Karpas-422 (cell line): ENCODE measurements at places on chromosomes 7 and 10.
A peak's percentile ranks its signal among the peaks of the same experiment; 100 is the strongest.

DNA sequence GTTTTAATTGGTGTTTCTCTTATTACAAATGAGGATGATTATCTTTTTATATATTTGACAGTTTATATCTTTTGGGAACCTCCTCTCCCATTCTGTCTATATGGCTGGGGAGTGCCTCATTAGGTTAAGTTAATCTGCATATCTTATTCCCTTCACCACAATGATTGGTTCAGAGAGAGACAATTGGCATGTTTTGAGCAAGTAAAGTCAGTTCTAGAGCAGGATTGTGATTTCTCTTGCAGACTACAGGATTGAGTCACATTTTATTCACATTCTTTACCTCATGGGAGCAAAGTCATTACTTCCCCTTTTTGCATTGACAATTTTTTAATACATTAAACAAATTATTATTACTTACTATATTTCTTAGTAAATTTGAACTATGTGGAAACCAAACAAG is 345.6 kb downstream of the MDFIC start:
- DNase-seq, result no peak

DNA sequence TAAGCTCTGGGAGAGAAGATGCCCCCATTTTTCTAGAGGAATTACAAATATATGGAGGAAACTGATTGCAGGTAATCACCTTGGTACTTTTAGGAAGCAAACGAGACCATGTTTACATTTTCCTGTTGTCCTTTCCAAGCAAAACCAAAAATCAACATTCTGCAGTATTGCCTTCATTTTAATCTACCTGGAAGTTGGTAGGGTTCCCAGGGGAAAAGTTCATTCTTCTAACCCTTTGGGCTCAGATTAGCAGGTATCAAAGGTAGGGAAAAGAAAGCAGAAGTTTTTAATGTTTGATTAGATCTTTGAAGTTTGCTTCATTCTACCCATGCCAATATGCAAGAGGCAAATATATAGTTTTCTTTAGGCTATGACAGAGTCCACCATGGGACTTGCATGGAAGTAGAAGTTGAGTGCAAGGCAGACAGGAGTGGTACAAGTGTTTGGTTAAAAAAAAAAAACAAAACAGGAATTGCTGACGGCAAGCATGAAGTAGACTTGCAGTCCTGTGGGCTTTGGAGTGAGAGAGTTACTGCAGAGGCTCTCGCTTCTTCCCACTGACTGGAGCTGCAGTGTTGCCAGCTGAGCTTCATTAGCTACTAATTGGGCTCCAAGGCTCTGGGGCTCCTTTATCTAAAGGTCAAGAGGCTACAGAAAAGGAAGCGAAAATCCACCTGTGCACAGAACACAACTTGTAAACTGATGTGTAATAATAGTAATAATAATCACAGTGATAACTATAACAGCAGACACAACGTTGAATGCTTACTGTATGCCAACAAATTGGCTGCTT is 28.9 kb upstream of the ASAH2 start:
- no peak for DNase-seq

DNA sequence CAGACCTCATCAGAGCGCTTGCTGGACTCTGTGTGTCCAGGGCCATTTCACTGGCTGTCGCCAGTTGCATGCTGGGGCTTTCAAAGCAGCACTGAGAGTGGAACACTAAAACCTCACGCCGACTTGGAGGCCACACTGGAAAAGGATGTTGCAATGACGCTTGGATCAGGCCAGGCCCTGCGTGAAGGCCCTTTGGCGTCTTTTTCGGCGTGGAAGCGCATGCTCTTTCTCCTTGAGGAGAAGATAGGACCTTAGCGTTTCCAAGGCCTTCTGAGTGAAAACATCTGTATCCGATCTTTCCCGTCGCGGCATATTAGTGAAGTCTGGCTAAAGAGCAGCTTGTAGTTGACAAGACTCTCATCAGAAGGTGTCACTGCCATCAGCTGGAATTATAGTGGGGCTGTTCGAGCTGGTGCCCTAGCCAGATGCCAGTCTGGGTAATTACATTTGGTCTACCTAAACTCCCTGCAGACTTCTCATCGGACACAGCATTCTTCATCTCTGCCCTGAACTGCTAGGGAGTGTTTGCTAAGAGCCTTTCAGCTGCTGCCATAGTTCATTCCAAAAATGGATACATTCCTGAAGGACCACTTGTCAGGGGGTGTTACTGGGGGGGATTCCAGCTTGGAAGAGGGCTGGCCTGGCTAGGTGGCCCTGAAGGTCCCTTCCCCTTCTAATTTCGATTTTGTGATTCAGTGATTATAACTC is 167.7 kb upstream of the TCF7L2 start:
- DNase-seq, result no peak

DNA sequence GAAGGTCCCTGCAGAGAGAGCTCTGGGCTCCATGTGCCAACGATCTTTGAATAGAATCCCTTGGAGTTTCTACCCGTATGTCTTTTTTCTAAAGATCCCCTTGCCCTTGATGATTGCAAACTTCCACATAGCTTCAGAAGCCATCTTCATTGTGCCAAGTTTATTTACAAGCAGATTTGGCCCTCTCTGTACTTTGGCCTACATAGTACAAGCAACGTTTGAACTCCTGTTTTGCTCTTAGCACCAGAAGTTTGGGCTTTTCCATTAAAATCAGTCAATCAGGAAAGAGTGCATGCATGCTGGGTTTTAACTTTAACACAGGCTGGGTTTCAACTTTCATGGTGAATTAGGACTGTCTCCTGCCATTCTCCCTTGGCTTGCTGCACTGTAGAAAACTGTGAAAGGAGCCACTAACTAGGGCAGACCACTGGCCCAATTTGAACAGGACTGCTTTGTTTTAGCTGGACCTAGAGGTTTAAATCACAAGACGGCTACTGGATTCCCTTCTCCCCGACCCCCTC is 557.6 kb upstream of the GALNT17 start:
- no peak for DNase-seq

DNA sequence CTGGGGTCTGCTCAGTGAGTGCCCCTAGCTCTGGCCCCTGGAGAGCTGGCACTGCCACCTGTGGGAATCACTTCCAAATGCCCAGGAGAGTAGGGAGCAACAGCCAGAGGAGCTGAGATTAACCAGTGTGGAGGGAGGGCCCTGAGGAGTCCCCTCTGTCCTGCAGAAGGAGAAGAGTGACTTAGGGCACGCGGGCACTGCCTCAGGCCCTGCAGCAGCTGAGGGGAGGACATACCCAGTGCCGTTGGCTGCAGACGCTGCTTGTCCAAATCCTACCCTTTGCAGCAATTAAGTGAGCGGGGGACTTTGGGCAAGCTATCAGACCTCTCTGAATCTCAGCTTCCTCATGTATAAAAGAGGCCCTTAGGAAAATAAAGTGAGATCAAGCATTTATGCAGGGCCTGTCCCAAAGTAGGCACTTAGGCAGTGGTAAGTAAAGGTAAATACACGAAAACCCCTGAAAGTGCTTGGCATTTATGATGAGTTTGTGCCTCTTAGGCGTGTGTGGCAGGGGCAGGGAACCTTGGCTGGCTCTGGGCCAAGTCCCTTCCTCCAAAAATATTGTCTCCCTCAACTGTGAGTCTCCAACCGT is 16.9 kb downstream of the PRF1 start:
- no peak for DNase-seq

- DNase-seq, result peak; percentile 85
Measured at GRCh38 chr7:70612811-70613210, 519.1 kb upstream of the GALNT17 start.

DNA sequence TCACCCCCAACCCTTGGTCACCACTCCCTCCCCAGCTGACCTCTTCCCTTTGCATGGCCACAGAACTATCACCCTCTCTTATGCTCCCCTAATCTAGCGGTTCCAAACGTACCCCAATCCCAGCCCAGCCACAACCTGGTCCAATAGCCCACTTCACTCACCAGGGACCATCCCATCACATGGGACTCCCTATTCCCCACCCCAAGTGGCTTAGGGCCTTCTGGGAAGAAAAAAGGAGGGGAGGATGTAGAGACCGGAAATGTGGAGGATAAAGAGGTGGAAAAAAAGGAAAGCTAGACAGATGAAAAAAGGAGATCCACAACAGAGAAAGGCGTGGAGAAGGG is 30.3 kb upstream of the PAX2 start:
- DNase-seq, result no peak

- no peak for DNase-seq
Measured at GRCh38 chr7:22865602-22865960, 42.9 kb upstream of the TOMM7 start.

DNA sequence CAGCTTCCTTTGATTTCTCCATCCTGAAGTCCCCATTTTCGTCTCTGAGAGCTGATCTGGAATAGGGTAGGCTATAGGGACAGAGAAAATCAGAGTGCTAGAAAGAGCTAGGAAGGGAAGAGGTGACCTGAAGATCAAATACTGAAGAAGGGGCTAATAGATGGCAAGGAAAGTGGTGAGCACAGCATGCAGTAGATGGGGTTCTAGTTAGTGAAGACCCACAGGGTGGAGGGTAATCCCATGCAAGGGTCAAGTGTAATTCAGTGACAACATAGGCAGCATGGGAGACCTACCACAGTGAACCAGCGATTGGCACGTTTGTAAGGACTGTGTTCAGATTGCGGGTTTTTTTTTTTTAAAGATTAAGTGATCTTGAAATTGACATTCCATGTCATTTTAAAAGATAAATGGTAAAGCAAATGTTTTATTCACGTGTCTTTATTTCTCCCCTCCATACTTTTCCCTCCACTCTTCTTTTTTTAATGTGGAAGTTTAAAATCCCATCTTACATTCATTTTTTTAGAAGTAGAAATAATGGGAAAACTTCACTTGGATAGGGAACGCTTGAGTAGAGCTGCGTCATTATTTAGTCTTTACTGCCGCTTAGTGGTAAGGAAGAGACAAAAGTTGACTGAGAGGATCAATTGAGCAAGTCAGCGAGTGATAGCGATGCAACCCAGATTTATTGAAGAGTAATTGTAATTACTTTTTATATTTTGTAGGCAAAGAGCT is 21.0 kb upstream of the ABI1 start:
- peak; percentile 84 for DNase-seq

DNA sequence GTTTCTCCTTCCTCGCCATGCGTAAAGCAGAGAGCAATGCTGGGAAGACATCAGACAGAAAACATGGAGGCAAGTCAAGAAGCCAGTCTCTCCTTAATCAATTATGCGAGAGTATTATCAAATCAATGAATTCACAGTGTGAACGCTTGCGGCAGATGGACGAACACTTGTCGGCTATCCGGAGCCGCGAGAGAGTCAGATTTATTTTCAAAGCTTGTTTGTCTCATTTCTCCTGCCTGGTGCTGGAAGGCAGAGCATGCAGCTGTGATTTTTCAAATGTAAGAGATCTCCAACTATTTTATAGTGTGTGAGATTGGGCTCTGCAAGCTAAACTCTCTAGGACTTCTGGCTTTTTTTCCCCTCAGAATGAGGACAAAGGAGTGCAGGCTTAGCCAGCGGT is 252.3 kb downstream of the SNX10 start:
- no peak for DNase-seq

DNA sequence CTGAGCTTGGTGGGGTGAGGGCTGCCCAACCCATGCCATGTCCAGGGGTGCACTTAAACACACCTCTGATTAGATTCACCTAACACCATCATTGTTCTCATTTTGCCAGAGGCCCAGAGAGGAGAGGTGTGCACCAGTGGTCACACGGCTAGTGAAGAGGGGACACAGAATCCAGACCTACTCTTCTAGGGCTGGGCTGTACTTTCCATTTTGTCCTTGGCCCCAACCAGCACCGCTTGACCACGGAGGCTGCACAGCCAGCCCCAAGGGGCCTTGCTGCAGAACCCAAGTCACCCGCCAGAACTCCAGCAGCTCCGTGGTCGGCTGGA is 246 bp upstream of the WDFY4 start:
- no peak for DNase-seq

GRCh38 chr7:128838981-128839731 is 8.9 kb downstream of the FLNC start:
- no peak for DNase-seq

DNA sequence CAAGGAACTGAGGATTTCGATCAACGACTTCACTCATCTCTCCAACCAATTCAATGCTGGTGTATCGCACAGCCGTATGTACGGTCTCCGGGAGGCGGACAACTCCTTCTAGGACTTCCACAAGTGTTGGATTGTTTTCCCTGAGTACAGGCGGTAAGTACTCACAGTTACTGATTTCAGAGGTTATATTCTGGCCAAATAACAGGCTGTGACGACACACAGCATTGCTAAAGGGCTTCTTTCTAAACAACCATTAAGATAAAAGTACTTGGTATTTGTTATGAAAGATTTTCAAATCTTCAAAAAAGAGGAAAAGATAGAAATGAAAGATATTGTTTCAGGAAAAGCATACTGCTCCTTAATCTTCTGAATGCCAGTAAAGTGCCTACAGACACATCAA is 52.2 kb downstream of the IRF5 start:
- DNase-seq, result no peak

- no peak for DNase-seq
Measured at GRCh38 chr10:86224354-86225102, 142.1 kb downstream of the GRID1 start.

- DNase-seq, result no peak
Measured at GRCh38 chr10:33136781-33137180, 178.8 kb upstream of the ITGB1 start.

- no peak for DNase-seq
Measured at GRCh38 chr7:127760436-127761031, 108.5 kb downstream of the SND1 start.

DNA sequence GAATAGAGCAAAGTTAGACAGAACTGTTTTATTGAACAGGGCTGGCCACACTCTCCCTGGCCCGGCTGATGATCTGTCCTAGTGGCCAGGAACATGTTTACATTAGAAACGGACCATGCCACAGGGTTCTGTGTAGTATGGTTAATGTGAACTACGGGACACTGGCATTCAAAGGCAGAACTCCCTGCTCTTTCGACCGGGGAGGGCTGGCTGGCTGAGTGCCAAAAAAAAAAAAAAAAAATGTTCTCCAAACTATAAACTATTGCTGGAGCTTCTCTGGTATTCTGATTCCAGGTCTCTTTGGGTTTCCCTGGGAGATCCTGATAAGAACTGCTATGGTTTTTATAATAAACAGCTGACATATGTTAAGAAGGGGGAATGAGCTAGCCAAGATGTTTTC is 1262.6 kb upstream of the SORCS1 start:
- DNase-seq, result no peak

DNA sequence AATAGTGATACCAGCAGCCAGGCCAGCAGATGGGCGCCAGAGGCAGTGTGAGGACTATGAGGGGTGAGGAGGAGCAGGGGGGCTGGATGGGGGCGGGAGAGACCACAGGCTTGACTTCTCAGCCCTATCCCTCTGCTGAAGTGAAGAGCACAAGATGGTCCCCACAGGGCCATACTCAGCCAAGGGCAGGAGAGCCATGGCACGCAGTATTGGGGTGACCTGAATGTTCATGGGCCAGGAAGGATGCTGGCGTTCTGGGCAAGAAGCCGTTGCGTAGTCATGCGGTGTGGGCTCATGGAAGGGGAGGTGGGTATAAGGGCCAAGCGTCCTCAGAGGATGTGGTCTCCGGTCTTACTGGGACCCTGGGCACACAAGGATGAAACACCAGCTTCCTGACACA is 146.3 kb downstream of the PRKAG2 start:
- no peak for DNase-seq

DNA sequence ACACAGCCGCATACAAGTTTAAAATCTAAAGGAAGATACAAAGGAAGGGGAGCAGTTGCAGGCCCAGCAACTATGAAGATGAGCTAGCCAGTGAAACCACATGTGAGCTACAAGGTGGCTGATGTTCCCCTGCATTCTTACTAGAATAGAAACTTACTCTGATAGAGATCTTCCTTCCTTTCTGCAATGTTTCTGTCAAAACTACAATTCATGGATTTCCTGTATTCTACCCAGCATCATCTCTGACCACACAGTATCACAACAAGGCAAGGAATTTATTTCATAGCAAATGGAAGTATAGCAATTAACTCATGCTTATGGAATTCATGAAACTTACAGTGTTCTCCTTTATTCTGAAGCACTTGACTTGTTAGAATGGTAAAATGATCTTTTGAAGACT is 68.7 kb upstream of the AASS start:
- no peak for DNase-seq
